Right atrium auricular region (tissue), 2 donors: ENCODE measurements at places on chromosomes 5 and 9. TPM values are rescaled to one million over a fixed set of nuclear protein-coding genes. Genes with fewer than 3 reads are reported as not detected.
A peak's percentile ranks its signal among the peaks of the same experiment; 100 is the strongest.

DNA sequence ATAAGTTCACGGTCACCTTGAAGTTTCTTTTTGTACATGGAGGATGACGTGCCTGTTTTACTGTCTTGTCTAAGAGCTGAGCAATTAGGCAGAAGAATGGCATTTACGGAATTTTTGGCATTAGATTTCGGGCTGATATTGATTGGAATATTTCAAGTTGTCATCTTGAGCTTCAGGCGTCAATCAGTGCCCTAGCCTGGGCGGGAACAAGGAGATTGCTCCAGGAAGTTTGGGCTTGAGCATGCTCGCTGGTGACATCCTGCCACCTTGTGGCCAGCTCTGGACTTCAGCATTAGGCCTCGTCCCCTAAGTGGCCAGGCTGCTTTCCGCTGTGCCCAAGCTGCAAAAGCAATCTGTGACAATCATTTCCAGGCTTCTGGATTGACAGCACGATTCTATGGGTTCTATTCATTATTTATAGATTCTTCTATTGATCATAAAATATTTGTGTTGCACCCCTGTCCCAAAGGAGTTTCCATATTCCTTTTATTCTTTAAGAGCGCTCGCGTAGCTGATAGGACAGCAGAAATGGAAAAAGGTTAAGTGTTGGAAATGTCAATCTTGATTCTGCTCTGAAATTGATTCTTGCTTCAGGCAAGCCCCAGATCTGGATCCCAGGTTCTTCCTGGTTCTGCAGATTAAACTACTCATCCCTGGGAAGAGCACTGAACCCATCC is 79.3 kb downstream of the SLC28A3 start:
- peak; percentile 81 for DNase-seq

DNA sequence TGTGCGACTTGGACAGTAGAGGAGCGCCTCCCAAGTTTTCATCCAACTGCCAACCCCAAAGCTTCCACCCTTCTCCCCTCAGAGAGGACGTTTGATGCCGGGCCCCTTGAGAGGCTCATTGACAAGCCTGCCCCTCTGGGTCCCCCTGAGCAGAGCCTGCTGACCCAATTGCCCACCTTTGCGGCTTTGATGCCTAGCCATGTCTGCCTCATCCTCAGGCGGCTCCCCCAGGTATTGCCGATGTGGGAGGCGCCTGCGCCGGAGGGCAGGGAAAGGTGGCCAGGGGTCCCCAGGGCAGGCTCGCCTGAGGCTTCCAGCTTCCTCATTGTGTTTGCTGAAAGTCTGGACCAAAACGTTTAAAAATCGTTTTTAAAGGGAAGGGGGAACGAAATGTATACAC is 1.4 kb downstream of the ODF2 start:
- no peak for DNase-seq

GRCh38 chr5:136308212-136308795 is 57.0 kb downstream of the TRPC7 start:
- DNase-seq, result no peak

DNA sequence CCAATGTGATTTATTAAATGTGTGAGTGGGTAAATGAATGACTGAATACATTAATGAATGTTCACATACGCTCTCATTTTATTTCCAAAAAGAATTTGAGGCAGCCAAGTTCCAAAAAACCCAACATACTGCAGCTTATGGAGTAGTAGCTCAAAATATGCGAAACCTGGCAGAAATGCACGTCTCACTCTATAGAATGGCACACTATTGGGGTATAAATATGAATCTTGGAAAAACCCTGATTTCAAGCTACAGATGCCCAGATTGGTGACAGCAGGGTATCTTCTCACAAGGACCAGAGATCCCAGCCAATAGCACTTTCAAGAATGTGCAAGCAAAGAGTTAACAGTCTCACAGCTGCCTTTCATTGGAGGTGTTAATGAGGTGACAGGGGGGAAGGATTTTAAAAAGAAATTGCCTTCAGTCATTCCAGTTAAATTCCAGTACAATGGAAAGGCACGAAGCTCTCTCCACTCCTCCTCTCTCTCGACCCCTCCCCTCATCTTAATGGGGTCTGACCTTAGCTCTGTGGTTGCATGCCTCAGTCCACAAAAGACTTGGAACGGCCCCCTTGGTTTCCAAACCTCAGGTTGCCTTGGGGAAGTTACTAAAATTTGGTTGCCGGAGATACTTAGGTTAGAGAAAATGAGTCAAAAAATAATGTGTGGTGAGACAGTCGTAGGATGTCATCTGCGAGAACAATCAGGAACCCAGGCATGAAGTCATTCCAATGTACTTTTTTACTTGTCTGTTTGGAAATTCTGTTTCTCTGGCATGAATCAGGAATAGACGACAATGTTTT is 307.4 kb downstream of the NFIB start:
- DNase-seq, result no peak

- no peak for DNase-seq
Observed at GRCh38 chr5:54679686-54680085, 162.1 kb downstream of the SNX18 start.

GRCh38 chr5:81679885-81680284 is 71.0 kb downstream of the SSBP2 start:
- no peak for DNase-seq

- no peak for DNase-seq
Observed at GRCh38 chr5:135309391-135310327, 89.4 kb downstream of the MACROH2A1 start.

DNA sequence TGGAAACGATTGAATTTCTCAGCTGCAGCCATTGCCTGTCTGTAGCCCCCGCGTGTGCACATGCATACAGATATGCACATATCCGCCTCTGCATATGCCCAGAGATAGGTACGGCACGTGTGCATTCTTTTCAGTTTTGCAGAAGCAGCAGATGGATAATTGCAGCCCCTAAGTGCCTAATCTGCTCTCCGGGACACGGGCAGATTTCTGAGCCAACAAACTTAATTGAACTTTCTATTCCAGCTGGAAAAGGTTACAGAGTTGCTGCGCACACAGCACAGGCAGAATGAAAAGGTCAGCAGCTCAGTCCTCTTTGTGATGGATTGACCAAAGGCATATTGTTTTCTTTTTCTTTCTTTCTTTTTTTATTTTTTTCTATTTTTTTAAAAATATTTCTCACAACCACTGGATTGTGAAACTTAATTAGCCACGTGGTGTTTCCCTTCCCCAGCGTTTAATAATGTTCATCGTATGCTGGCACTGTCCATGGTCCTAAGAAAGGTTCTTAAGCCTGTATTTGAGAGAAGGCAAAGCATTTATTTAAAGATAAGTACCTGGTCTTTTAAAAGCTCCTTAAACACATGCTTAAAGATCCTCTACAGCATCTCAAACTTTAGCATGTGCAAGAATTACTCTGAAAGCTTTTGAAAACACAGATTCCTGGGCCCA is 270.2 kb upstream of the BRINP1 start:
- no peak for DNase-seq

DNA sequence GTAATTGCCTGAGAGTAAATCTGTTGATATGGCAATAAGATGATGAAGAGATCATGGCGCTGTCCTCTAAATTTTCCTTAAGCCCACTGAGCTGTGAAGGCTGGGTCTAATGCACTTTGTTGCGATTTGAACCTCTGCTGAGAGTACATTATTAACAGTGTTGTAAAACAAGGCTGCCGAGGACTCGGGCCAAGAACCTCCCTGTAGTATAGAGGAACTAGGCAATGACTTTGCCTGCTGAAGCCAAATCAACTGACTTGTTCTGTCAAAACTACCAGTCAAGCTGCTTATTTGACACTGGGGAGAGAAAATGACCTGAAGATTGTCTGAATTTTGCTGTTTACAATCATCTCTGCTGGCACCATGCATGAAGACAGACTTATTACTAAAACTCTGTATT is 1154.7 kb downstream of the DTWD2 start:
- DNase-seq, result no peak

DNA sequence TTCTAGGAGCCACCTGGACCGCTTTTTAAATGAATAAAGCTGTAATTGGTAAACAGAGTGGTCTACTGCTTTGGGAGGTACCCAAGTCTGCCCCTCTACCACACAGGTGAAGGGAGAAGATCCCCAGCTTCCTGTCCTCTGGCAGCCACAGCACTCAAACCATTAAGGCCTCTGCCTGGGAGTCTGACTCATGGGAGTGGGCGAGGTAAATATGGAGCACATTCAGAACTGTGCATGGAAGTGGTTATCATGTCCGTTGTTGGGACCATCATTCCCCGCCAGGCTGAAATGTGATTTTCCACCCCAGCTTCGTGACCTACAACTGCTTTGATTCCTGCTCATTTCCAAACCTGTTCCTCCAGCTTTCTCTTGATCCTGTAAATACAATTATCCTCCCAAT is 59.5 kb upstream of the ALDH1B1 start:
- no peak for DNase-seq

GRCh38 chr9:133129001-133129795 is 8.2 kb upstream of the RALGDS start:
- no peak for DNase-seq

DNA sequence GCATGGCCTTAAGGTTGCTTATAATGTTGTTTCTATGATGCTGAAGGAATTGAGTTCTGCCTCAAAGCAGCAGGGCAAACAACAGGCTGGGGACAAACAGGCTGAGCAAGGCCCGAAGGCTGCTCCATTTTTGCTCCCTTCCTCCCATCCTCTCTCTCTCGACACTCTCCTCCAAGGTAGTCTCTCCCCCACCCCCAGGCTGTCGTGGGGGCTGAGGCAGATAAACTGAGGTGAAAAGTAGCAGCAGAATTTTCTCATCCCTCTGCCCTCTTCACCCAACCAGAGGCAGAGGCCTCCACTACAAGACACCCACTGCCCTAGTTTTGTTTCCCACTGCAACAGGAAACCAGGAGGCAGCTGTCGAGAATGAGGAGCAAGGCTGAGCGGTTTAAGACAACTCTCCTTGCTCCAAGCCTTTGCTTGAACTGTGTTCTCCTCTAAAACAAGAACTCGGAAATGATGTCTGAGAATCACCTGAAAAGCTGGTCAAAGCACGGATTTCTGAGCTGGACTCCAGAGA is 13.5 kb upstream of the GNA14 start:
- no peak for DNase-seq

- no peak for DNase-seq
Observed at GRCh38 chr5:143739746-143740145, 72.2 kb upstream of the HMHB1 start.

DNA sequence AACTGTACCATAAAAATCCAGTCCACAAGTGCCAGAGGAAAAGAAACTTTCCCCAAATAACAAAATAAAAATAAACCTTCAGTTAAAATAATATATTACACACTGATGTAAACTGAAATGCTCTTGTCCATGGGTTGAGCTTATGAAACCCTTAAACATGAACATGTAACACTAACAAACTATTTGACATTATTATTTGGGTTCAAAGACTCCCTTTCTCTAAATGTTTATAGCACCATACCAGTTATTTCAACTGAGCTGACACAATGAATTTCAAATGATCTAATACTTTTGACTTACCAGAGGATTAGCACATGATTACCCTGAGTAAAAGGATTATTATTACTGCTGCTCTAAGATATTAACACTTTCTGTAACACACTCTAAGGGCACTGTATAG is 251.1 kb downstream of the BNC2 start:
- DNase-seq, result no peak

DNA sequence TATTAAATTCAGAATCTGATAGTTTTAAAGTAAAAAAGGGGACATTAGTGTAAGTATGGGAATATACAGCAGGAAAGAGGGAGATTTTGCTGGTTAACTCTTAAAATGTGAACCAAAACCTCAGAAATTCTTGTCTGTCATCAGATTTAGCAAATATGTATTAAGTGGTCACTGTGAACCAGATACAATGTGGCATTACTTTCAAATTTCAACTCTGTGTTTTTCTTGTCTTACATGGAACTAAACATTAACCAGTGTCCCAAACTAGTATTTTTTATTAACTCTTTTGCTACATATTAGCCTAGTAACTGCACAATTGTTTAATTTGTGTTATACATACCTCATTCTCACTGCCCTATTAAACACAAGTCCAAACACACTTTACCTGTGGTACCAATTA is 259.9 kb upstream of the RASA1 start:
- no peak for DNase-seq

- DNase-seq, result no peak
Observed at GRCh38 chr9:111730937-111731567, 63.7 kb downstream of the SHOC1 start.

DNA sequence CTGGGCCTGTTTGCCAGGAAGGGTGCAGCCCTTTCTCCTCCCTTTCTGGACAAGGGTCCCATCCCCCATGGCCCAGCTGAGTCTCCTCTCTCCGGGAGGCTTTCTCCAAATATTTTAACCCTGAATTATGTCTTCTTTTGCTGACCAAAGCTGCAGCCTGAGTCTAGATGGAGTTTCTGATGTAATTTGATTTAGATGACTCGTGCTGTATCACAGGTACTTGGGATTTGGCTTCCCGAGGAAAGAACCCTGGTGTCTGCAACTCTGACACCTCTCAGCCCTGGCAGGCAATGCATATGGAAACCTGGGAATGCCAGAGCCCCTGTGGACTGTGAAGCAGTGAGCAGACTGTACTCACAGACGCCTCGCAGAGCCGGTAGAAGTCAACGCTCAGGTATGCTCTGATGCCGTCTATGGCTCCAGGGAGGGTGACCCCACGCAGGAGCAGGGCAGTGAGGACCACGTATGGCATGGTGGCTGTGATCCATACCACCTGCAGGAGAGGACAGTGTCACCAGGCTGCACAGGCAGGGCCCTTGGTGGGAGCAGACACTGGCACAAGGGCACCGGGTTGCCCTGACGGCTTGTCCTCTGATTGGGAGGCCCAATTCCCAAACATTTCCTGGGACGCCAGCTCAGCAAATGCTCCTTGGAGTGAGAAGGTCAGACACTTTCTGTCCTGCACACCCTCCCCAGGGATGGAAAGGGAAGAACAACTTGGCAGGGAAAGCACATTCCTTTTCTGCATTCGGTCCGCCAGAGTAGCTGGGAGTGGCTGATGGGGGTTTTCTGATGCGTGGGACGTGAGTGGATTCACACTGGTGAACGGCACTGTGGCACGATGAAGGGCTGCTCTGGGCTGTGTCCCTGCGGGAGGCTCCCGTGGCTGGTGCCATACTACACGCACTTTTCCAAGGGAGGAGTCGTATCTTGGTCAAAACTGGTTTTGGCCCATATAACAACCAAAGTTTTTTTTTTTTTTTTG is 24.7 kb downstream of the SLC6A3 start:
- DNase-seq, result no peak

CTXN3 gene
- total RNA-seq, result not detected

LCN9 gene
- not detected for total RNA-seq

MYORG gene
- total RNA-seq, result 5.4 TPM

SLC36A2 gene
- total RNA-seq, result not detected

LNPEP gene
- 50.2 TPM for total RNA-seq
